ENCODE measurements at places on chromosomes 2 and 18. TPM values are rescaled to one million over a fixed set of nuclear protein-coding genes. Genes with fewer than 3 reads are reported as not detected.

ERICH2 gene
- not detected for total RNA-seq

DNA sequence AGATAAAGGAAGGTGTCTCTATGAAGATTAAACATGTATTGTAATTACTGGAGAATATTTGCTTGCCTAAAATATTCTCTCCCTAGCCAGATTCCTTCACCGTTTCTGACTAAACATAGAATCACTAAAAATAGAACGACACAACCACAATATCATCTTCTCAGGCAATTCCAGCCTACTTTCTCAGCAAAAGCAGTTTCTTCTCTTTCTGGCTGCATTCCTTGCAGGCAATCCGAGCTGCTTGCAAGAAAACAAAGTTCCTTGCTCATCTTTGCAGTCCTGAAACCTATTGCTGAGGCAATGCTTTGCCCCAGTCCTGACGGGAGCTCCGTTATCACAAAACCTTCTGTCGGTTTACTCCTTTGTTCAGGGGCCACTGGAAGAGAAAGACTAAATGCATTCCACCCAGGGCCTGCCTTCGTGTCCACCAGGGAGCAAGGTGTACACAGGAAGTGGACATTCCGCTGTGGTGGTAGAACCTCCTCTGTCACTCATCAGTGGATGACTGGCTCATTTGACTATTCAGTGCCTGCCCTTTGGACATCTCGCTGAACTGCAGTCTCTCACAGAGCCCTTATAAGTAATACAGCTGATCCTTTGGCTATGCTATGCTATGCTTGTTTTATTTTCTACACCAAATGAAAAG lies 239.2 kb upstream of the DOK6 start:
- no peak for DNase-seq

NEUROD1 gene
- total RNA-seq, result not detected

CRYBA2 gene
- not detected for total RNA-seq

- DNase-seq, result no peak
Observed at GRCh38 chr2:126644630-126645191, 11.2 kb upstream of the GYPC start.

- DNase-seq, result no peak
Observed at GRCh38 chr2:190126798-190127197, 64.3 kb upstream of the MSTN start.

GRCh38 chr2:96819876-96820511 lies 3.9 kb downstream of the CNNM3 start:
- no peak for DNase-seq

- DNase-seq, result no peak
Observed at GRCh38 chr2:161990741-161991140, 83.3 kb downstream of the DPP4 start.

- no peak for DNase-seq
Observed at GRCh38 chr2:119536211-119536610, 8.0 kb upstream of the CFAP221 start.

DNA sequence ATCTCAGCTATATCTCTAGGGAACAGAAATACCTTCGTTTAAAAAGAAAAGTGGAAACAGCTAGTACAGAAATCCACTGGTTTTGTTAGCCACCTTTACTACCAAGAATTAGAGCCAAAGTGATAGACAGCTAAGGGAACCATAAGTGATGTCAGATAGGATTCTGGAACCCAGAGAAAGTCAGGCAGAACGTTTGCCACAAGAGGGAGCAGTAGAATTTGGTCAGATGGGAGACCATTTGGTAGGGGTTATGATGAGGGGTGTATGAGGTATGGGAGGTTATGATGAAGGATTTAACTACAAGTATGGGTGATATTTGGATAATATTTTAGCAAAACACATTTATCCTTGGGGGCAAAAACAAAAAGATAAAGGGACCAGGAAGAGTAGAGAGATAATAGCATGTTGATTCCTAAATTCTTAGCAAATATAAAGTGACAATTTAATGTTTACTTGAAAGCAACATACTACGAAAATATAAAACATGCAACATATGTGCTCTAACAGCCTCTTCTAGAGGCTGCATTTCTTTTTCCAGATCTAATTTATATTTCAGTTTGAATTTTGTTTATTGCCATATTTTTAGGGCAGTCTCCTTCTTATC lies 3.3 kb downstream of the SLC8A1 start:
- DNase-seq, result no peak

DNA sequence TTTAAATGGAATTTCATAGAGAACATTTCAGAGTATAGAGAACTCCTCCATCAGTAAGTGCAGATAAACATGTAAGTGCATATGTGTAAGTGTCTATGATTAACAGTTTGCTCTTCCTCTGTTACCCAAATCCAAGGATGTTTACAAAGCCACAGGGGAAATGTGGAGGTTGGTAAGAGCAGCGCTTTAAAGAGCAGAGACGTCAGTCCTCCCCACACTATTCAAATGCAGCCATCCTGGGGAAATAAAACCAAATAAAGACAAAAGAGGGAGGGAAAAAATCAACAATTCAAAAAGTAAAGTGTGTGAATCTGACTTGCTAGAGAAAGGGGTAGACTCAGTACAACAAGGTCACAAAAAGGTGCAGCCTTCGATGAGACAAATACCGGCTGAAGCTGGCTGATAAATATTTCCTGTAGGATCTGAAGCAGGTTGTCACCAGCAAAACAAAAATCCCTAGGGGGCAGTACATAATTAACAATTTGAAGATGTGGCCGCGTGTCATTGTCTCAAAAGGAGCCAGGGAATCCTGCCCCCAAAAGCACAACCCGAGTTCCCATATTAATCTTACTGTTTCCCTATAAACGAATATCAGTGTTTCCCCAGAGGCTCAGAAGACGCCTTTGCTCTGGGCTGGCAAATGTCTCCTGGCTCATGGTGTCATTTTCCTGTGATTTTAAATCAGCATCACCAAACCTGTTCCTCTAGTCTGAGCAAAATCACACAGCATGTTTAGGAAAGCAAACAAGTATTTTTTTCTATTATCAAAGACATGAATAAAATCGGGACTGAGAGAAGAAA lies 216.5 kb downstream of the CDCA7 start:
- DNase-seq, result no peak

GRCh38 chr2:104052356-104052755 lies 801.6 kb upstream of the POU3F3 start:
- DNase-seq, result no peak

DNA sequence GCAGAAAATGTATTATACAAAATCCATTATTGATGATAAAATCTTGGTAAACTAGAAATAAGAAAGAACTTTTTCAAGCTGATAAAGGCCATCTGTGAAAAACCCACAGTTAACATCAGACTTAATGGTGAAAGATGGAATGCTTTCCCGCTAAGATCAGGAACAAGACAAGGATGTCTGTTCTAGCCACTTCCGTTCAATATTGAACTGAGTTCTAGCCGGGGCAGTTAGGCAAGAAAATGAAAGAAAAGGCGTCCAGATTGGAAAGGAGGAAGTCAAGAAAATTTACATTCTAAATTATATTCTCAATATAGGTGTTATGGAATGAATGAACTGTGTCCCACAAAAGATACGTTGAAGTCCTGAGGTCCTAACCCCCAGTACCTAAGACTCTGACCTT lies 39.1 kb upstream of the DTNB start:
- no peak for DNase-seq

TXNL4A gene
- total RNA-seq, result 32.9 TPM

- no peak for DNase-seq
Observed at GRCh38 chr18:70072678-70073077, 125.0 kb upstream of the CD226 start.

DNA sequence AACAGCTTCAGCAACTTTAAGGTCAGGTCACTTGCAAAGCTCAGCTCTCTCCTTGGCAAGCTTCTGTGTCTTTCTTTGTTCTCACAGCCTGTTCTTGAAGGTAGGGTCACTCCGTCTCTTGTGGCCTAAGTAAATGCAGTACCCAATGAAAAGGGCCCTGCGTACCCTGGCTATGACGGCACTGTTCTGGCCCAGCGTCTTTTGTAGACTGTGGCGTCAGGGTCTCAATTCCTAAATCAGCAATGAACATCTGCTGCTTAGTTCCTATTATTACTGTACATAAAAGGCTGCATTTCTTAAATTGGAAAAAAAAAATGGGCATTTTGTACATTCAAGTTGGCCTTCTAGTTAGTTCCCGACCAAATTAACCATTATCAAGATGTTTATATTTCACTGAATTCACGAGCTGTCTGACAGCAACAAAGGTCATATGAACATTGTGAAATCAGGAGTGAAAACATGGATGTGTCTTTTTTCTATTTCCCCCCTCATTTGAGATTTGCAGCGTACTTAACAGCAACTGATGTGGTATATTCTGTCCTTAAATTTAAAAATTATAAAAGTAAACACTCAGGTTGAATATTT lies 17.0 kb upstream of the MTCL1 start:
- DNase-seq, result no peak

DNA sequence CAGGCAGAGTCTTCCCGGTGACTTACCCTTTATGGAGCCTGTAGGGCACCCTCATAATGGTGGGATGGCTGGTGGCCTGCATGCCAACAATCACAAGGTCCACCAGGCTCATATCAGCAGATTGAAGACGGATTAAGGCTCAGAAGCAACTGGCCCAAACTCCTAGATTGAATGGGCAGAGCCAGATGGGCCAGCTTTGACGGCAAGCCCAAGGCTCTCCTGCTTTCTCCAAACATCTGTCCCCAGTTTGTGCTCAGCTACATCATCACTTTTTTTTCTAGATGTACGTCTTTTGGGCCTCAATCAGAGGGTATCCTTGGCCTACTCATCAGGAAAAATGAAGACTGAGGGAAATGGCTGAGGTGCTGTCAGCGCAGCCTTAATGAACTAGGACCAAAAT lies 114.6 kb downstream of the VIT start:
- DNase-seq, result no peak

CD226 gene
- 1.1 TPM for total RNA-seq

- no peak for DNase-seq
Observed at GRCh38 chr2:152600051-152600657, 117.1 kb downstream of the PRPF40A start.

- no peak for DNase-seq
Observed at GRCh38 chr2:3704692-3705091, 1.3 kb downstream of the DCDC2C start.
